ENCODE measurements at places on chromosomes 1 and 21. TPM values are rescaled to one million over a fixed set of nuclear protein-coding genes. Genes with fewer than 3 reads are reported as not detected.

Gene TNFAIP8L2
- 0.56 TPM for total RNA-seq

Gene LCE6A
- not detected for total RNA-seq

Gene DYRK3
- 0.57 TPM for total RNA-seq

Gene AMY2A
- total RNA-seq: not detected

Gene A3GALT2
- total RNA-seq: not detected

Gene EFCAB7
- total RNA-seq: 11.1 TPM

Gene DENND2C
- 12.6 TPM for total RNA-seq

Gene TIE1
- 8.2 TPM for total RNA-seq

Gene LPAR3
- not detected for total RNA-seq

Gene CASQ1
- total RNA-seq: 473 TPM

Gene USH2A
- 0.32 TPM for total RNA-seq

Gene CLIC6
- total RNA-seq: 35.5 TPM

Gene TNFRSF14
- total RNA-seq: 7.1 TPM

Gene ATP1A2
- 523 TPM for total RNA-seq

Gene ITLN2
- total RNA-seq: not detected

Gene DTL
- 0.16 TPM for total RNA-seq

Gene ADORA1
- 2.8 TPM for total RNA-seq

Gene RGS7
- not detected for total RNA-seq

DNA sequence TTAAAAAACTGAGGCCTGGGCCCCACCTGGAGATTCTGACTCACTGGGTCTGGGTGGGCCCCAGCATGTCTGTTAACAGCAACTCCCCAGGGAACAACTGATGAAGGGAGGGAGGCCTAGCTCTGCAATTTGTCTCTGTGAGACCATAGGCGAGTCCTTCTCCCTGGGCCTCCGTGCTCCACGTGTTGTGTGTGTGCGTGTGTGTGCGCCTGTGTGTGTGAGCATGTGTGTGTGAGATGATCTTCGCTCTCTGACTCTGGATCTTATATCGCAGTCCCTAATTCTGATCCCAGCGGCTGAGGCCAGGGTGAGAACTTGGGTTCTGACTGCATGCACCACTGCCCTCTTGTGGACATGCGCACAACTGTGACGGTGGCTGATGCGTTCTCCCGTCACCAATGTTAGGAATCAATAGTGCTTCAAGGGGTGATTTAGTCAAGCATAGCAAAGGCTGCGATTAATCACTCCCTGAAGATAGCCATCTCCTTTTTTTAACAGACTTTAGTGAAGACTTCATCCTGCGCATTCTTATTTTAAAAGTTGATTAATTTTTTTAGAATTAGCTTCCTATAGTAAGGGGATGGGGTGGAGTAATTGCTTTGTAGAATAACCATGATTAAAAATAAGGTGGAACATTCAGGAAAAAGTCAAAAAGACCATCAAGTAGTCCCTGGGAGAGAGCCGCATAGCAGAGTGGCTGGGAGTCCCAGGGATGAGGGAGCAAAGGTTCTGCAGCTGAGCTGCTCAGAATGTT, 62.4 kb upstream of the USP24 start:
- peak; percentile 89 for DNase-seq

GRCh38 chr1:234780531-234781162, 170.7 kb upstream of the IRF2BP2 start:
- peak; percentile 61 for DNase-seq

DNA sequence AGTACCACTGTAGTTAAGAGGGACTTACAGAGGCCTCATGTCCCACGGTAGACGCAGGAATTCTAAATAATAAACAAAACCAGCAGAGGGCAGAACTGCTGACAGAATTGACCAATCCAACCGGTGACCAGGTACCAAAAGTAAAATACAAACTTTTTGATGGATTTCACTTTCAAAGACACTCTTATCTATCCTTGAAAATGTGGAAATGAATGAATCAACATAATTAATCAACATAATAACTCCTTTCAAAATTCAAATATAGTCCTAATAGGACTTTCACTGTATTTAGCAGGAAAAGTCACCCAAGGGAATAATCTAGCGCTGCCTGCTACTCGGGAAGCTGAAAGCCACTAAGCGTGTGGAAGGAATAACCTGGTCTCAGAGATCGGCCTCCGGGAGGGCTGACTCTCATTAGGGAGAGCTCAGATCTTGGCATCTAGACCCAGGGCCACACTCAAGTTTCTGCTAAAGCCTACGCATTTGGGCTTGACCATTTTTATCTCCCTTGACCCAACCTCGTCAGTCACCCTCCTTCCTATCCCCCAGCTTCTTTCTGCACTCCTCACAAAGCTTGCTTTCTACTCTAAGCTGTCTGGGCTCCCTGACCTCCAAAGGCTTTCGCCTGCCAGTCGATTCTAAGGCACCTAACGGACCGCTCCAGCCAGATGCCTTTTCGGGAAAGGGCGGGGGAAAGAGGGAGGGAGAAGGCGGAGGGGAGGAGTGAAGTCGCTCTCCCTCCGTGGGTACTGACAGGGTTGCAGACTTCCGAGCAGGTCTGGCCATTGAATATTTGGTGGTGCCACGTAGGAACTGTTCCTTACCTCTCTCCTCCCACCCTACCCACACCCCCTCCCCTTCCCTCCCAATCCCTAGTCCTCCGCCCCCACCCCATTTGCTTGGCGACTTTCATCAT, 1.6 kb downstream of the COL11A1 start:
- DNase-seq: peak; percentile 12

- no peak for DNase-seq
These were observed 442 bp upstream of the CSMD2 start for GRCh38 chr1:34165422-34165921.

DNA sequence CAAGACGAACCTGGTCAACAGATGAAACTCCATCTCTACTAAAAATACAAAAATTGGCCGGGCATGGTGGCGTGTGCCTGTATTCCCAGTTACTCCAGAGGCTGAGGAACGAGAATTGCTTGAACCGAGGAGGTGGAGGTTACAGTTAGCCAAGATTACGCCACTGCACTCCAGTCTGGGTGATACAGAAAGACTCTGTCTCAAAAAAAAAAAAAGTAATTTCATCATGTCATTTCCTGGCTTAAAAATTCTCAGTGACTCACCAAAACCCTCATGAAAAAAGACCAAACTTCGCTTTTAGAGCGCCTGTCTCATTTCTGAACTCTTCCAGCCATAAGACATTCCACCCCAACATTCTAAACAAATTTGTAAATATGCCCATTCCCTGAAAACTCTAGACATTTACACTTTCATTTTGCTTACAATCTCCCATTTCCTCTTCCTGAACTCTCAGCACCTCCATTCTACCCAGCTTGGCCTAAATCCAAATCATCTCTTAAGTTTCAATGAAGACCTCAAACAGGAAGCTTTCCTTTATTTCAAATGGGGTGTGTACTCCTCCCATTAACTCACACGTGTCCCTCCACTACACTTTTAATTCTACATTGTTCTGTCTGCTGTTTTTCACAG, 50.5 kb upstream of the PRRC2C start:
- no peak for DNase-seq

DNA sequence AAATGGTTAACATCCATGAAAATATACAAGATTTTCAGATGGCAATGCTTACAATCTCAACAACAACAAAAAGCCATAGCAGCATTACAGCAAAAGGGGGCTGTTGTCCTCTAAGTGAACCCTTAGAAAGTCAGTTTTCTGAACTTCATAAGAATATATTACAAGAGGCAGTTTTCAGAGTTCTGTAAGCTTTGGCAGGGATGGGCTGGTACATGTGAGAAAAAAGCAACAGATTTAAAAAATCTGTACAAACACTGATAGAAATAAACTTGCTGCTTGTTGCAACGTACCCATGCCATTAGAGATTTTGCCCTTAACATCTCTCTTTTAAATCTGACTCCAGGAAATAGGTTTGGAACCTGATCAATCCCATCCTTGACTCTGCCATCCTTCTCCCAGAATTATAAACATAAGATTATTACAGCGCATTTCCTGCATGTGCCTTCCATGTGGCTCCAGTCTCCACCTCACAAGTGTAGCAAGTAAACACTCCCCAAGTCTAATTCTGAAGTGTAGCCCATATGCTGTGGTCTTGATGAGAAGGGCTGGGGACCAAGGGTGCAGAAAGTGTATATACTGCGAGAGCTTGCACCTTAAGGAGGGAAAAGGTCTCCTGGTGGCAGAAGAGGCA, 101.4 kb upstream of the TSPAN2 start:
- no peak for DNase-seq

- DNase-seq: no peak
These were observed 9.1 kb downstream of the OLIG1 start for GRCh38 chr21:33078907-33079582.

- no peak for DNase-seq
These were observed 112.7 kb downstream of the HMCN1 start for GRCh38 chr1:185846672-185847444.

DNA sequence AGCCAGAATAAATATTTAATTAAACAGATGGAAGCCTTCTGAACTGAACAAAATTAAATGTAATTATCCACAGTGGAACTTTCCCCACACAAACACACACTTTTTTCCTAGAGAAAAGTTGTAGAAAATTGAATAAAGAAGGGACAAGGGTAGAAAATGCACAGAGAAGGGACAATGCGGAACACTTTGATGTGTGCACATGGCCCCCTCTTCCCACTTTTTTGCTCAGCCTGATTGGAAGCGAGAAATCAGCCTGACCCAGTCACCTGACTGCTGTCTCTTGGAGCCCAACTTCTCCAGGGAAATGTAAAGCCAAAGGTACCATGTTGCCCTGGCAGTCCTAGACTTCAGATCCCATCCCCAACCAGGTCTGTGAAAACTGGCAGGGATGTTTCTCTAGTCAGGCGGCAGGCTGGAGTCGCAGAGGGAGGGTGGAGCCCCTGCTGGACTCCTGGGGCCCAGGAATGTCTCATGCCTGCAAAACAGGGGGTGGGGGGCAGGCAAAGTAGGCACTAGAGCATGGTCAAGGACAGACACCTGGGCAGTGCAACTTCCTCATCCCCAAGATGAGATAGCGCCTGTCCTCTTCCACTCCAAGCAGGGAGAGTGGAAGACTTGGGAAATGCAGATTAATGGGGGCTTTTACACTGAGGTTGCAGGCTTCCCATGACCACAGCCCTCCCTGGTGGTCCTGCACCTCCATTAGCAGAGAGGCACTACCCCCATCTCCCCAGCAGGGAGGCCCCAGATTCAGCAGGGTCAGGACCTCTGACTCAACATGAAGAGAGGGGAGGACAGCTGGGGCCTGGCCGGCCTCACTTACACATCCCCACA, 2.8 kb downstream of the CERS2 start:
- DNase-seq: no peak

DNA sequence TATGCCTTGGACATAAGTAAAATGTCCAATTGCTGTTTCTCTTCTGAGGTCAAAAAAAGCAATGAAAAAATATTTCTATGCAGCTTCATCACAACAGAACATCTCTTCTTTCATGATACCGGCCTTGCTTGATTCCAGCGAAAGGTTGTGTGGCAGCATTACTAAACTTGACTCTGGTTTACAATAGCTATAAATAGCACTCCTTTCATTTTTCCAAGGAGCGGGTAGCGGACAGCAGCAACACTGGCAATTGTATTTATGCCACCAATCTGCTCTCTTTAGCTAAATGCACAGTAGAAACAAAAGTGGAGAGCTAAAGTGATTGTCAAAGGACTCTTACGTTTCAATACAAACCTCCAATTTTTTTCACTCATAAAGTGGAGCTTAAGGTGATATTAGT, 7.5 kb upstream of the DAB1 start:
- no peak for DNase-seq

- no peak for DNase-seq
These were observed 28.1 kb downstream of the TMEM50B start for GRCh38 chr21:33451634-33452071.

- no peak for DNase-seq
These were observed 9.1 kb downstream of the EXO1 start for GRCh38 chr1:241857131-241857530.

DNA sequence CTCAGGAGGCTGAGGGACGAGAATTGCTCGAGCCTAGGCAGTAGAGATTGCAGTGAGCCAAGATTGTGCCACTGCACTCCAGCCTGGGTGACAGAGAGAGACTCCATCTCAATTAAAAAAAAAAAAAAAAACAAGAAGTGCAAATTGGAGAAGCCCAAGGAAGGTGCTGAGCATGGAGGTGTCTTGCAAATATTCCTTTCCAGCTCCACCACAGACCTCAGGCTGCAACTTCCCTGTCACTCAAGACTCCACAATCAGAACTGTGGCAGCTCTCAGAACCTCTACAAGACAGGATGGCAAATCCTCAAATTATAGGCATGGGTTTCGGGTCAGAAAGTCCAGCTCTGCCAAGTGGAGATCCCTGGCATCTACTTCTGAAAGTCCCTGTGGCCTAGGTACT, 104.4 kb upstream of the TIAM1 start:
- DNase-seq: no peak

- no peak for DNase-seq
These were observed 65.7 kb downstream of the SETD4 start for GRCh38 chr21:35994613-35995012.

DNA sequence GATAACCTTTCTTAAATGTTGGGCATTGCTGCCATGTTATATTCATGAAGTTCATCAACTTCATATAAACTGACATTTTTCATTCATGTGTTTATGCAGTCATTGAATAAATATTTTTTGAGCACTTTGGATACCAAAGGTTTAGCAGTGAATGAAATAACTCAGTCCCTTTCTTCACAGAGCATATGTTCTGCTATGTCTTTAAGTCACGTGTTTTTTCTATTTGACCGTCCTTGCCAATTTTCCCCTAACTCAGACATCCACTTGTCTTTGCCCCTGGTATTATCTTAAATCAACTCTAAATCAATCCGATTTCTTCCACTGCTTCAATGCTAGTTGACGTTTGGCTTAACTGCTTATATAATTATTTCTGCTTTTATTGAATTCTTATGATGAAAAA, 16.6 kb downstream of the ADARB1 start:
- DNase-seq: no peak

GRCh38 chr1:109477821-109478220, 5.9 kb upstream of the ATXN7L2 start:
- DNase-seq: no peak

DNA sequence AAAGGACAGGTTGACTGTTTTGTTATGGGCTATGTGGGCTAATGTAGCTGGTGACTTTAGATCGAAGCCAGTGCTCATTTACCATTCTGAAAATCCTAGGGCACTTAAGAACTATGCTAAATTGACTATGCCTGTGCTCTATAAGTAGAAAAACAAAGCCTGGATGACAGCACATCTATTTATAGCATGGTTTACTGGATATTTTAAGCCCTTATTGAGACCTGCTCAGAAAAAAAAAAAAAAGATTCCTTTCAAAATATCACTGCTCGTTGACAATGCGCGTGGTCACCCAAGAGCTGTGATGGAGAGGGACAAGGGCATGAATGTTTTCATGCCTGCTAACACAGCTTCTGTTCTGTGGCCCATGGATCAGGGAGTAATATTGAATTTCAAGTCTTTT, 48.1 kb downstream of the CAMSAP2 start:
- DNase-seq: no peak

DNA sequence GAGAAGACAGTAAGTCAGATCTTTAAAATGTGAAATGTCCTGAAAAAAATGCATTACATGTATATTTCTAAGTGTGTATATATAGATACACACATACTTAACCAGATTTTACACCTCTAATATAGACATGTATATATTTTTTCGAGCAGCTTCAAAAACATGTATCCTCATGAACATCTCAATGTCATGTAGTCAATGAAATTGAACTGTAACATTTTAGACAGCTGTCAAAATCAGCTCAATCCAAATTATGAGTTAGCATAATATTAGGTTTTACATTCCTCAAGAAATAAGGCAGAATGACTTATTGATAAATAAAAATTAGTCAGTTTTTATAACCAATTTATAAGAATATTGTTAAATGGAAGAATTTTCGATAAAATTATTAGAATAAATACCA, 665.7 kb downstream of the BRINP3 start:
- DNase-seq: no peak

- DNase-seq: no peak
These were observed 117.5 kb upstream of the ARHGEF16 start for GRCh38 chr1:3336641-3337630.

Measured in psoas muscle (tissue), 8 donors.